ENCODE measurements at places on chromosomes 6 and 20.

GRCh38 chr6:9039258-9039657 is 603.9 kb upstream of the SLC35B3 start:
- DNase-seq: no peak

DNA sequence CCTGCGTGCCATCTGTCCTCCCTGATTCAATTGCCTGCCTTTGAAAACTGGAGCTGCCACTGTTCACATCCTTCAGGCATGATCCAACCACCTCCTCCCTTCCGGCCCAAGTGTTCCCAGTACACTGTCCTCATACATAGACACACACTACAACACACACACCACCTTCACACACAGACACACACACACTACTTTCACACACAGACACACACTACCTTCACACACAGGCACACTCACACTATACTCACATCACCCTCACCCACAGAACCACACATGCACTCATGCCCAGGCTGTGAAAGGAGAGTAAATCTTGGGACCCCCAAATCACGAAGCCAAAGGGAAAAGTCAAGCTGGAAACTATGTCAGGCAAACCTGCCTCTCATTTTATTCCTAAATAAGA is 109.4 kb upstream of the MYLIP start:
- no peak for DNase-seq

- peak; percentile 16 for DNase-seq
These were observed 19.0 kb downstream of the PACSIN1 start for GRCh38 chr6:34484899-34485298.

GRCh38 chr6:55174211-55175026 is at the start of gene HCRTR2:
TSS of gene HCRTR2 (plus strand) at chr6:55174515. CDS start at chr6:55174588, 73 bp downstream.
- DNase-seq: no peak

DNA sequence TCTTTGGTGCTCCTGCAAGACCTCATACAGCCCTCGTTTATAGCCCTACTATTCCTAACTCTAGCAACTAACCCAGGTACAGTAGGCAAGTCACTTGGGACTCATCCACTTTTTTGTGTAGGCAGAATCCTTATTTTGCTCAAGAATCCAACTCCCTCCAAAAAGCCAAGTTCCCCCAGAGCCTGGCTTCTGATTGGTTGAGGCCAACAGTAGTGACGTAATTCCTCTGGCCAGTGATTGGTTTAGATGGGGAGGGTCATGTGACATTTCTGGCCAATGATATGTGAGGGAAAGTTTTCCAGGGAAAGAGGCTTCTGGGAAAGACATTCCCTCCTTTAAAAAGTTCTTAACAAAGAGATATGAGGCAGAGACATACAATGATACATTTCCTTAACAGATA is 32.1 kb downstream of the KIAA1755 start:
- DNase-seq: no peak

DNA sequence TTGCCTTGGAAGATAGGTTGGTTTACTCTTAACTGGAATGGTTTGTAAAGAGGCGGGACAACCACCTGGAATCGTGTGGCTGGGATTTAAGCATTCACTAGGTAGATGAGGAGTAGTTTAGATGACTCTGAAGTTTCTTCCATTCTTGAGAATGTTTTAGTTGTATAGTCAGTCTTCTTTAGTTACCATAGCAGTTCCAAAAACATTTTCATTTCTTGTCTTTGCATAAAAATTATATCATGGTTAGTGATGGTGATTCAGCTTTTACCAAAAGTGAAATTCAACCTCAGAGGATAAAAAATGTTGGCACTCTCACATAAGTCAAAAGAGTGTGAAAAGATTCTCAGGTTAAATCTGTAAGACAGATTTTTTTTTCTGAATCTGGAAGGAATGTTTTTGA is 70.3 kb downstream of the SMAP1 start:
- no peak for DNase-seq

DNA sequence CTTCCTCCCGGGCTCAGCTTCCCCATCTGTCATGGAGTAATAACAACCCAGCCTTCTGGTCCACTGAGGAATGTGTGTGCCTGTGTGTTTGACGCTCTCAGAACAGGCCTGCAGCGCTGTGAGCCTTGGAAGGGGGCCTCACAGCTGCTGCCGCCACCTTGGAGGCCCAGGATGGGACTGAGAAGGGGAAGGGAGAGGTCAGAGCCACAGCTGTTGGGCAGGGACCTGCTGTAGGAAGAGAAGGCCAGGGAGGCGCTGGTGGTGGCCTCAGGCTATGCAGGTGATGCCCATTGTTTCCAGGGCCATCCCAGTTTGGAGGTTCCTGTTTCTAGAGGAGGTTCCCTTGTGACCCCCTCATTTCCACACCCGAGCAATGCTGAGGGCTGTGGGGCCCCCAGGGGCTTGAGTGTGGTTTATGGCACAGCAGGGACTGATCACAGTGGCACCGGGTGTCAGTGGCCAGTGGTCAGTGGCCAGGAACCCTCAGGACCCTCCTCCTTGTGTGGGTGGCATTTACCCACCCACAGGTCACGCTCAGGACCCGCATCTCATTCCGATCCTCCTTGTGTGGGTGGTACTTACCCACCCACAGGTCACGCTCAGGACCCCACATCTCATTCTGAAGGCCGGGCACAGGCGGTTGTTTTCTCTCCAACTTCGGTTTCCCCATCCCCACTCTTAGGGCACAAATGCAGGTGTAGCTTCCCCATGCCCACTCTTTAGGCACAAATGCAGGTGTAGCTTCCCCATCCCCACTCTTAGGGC is 14.0 kb downstream of the TPD52L2 start:
- DNase-seq: no peak

DNA sequence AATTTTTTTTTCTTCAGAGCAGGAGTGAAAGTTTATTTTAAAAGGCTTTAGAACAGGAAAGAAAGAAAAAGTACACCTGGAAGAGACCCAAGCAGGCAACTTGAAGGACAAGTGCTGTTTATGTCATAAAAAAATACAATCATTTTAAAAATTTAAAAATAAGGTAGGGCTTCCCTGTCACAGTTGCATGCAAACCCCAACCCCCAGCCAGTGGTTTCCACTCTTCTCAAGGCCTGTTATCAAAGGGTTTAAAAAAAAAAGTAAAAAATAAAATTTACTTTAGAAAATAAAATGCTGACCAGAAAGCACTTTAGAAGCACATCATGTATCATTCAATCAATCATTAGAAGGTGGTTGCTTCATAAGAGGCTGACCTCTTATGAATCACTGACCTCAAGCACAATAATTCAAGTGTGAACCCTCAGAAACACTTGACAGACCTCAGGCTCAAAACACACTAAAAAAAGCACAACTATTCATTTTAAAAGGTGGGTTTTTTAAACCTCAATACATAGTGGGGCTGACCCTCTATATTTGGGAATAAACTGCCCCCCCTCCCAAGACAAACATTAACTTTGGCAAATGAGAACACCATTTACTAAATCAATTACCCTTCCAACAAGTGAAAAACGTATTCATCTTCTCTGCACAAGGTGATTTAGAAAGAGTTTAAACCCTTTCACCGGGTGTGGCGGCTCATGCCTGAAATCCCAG is 15.6 kb downstream of the ILRUN start:
- DNase-seq: no peak

GRCh38 chr6:71473926-71474325 is 185.3 kb downstream of the OGFRL1 start:
- DNase-seq: no peak

GRCh38 chr20:18287546-18287914 is 797 bp upstream of the ZNF133 start:
- DNase-seq: no peak

DNA sequence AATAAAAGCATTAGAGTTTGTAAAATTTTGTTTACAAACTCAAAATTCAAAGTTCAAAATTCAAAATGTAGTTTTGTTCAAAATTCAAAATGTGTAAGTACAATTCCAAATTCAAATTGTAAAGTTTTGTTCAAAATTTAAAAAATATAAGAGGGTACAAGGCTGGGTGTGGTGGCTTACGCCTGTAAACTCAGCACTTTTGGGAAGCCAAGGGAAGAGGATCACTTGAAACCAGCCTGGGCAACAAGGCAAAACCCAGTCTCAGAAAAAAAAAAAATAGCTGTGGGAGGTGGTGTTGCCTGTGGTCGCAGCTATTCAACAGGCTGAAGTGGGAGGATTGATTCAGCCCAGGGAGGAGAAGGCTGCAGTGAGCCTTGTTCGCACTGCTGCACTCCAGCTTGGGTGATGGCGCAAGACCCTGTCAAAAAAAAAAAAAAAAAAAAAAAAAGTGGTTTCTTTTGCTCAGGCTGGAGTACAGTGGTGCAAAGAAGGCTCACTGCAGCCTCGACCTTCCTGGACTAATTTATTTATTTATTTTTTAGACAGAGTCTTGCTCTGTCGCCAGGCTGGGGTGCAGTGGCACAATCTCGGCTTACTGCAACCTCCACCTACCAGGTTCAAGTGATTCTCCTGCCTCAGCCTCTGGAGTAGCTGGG is 5.4 kb upstream of the ZBTB12 start:
- DNase-seq: no peak

GRCh38 chr20:32528171-32528891 is 56.8 kb downstream of the NOL4L start:
- no peak for DNase-seq

GRCh38 chr6:170291271-170292110 is 613 bp upstream of the DLL1 start:
- DNase-seq: no peak

- DNase-seq: no peak
These were observed 15.5 kb downstream of the TPD52L1 start for GRCh38 chr6:125169058-125169457.

DNA sequence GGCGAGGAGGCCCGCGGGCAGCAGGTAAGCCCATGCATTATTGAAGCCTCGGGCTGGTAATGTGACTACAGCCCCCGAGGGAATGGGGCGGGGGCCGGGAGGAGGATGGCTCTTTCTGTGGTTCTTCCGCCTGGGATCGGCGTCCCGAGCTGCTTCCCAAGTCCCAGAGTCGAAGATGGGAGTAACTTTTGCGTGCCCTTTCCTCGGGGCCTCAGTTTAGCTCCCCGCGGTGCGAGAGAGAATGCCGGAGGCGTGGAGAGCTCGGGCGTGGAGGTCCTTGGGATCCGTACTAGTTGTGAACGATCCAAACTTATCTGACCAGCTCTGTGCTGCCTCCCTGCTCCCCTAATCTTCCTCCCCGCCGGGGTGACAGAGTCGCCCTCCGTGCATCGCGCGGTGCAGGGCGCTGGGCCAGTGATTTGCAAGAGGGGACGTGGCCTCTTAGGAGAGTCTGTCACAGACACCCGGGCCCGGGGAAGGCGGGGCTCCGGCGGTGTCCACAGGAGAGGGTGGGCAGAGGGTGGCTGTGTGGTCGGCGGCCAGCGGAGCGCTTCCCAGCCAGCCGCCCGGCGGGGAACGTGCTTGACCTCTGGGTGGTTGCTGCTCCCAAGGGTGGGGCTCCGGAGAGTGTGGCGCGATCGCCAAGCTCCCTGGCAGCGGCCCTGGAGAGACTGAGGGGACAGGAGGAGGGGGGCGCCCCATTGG is 815 bp downstream of the UTRN start:
- no peak for DNase-seq

DNA sequence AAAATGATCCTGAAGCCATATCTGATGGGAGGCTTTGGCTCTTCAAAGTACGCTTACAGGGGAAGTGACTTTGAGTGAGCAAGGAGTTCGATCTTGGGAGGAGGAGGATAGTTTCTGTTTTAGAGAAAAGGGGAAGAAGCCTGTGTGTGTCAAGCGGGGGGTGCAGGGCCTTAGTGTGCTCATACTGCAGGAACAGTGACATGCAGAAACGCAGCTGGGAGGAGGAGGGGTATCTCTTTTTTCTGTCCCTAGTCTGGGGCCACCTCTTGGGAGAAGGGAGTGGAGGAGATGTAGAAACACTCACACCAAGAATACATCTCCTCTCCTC is 19.8 kb downstream of the SIRPD start:
- no peak for DNase-seq

DNA sequence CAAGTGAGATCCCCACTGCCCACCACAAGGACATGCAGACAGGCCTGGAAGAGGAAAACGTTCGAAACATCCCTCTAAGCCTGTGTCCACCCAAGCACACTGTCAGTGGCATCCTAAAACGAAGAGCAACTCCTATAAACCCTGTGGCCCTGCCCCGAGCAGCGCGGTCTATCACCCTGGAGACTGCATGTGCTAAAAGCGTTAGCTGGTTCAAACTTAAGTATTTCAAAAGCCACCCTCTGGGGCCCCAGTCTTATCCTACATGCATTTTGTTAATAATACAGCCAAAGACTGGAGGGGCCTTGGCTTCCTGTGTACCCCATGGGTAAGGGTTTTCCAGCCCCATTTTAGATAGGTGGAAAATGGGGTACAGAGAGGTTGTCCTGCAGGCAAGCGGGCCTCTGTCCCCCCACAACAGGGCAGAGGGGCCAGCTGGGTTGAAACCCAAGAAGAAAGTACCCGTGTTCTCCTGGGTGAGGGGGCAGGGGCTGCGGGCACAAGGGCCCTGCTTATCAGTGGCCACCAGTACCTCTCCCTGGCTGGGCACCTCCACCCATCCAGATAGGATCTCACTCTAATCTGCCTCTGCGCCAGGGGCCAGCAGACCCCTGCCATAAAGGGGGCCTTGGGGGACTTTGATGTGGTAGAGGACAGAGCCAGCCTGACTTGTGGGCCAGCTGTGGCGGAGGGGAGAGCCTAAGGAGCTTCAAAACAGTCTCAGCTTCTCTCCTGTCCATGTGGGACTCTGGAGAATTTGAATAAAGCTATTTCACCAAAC is 28.3 kb downstream of the PREX1 start:
- no peak for DNase-seq

- DNase-seq: no peak
These were observed 341.6 kb downstream of the PRKN start for GRCh38 chr6:162385980-162386379.

DNA sequence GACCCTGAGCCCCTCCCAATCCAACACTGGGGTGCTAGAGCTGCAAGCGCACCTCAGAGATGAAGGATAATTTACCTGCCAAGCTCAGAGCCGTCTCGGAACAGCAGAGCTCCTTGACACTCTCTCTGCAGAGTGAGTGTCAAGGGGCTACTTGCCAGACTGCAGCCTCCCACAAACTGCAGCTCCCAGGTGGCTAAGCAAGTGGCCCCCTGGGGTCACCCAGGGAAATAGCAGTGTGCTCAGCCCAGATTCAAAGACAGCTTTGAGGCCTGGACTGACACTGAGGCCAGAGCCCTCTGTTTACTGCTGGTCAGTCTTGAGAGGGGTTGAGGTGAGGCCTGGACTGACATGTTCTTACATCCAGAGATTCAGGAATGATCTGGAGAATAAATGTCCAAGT is 46.0 kb upstream of the GJA1 start:
- DNase-seq: no peak

GRCh38 chr6:156425359-156426020 is 351.7 kb upstream of the ARID1B start:
- no peak for DNase-seq

GRCh38 chr6:130365166-130366106 is at the start of gene TMEM200A:
TSS of gene TMEM200A (plus strand) at chr6:130366017. CDS start at chr6:130440423, 74,406 bp downstream.
- DNase-seq: no peak

GRCh38 chr20:46544576-46544975 is 5.9 kb downstream of the OCSTAMP start:
- no peak for DNase-seq

- no peak for DNase-seq
These were observed 5.7 kb upstream of the RBPJL start for GRCh38 chr20:45300961-45301360.

GRCh38 chr6:52544602-52545405 is 32.1 kb downstream of the TRAM2 start:
- no peak for DNase-seq

- DNase-seq: no peak
These were observed 228.9 kb downstream of the ALDH8A1 start for GRCh38 chr6:134721060-134721405.
